Activated CD4-positive, alpha-beta T cell treated with anti-CD3 and anti-CD28 coated beads, Interleukin-2, amount 10 ng/mL, durations not matched to agents 7 days and 5 days (primary cell): ENCODE measurements at places on chromosomes 1 and 21. TPM values are rescaled to one million over a fixed set of nuclear protein-coding genes. Genes with fewer than 3 reads are reported as not detected.

DNA sequence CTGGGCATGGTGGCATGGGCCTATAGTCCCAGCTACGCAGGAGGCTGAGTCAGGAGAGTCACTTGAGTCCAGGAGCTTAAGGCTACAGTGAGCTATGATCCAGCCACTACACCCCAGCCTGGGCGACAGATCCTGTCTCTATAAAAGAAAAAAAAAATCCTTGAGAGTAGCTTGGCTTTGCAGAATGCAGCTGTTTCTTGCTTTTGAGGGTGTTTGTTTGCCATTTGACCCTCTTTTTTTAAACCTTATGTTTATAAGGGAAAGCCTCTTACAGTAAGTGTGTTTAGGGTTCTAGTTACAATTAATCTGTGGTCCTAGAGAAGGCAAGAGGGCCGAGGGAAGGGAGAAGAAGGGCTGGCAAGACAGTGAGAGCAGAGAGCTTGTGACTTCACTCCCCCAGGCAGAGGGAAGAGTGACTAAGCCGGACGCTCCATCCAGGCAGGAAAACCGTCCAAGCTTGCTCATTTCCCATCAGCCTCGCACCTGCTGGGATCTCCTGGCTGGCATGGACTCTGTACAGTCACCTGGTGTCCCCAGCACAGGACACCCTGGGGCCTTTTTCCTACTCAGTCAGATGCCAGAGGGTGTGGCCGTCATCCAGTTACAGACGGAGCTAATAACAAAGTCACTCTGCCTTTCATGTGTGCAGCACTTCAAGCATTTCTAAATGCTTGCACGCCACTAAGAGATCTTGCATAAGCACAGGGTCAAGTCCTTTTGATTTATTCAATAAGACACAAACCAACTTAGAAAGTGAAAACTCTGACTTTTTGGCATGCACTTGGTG is 55.5 kb upstream of the PSEN2 start:
- no peaks in the 10 kb centered on the region for H3K36me3 ChIP-seq
- H3K4me1 ChIP-seq: peaks cover 8% of the 10 kb centered on the region
- H3K27me3 ChIP-seq: peaks cover 3% of the 10 kb centered on the region

DNA sequence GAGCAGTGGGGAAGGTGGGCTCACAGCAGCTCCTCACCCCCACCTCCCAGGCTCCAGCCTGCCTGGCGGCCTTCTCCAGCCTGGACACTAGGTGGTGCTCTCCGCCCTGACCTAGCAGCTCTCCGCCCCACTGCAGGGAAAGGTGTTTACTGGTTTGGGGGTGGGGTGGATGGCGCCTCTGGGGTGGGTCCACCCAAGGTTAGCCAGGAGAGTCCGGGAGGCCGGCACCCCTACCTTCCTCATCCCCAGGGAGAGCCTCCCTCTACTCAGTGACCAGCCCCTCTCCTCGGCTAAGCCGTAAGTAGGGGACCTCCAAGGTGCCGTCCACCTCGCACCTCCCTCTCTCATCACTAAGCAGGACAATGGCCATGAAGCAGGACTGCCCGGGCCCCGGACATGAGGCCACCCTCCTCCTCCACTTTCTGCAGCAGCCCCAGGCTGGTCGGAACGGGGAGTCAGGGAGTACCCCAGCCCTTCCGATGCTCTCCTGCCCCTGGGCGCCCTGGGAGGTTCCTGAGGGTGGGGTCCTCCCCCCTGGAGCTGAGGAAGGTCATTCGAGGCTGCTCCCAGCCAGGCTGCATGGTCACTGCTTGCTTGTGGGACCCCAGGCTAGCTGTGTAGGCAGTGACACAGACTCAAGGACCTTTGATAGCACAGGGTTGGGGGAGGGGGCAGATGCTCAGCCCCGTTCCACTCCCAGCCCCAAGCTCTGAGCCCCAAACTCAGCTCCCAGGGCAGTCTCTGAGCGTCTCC is 101.4 kb upstream of the VAMP3 start:
- H3K4me3 ChIP-seq: no peak overlapping the region
- H3K36me3 ChIP-seq: no peaks in the 10 kb centered on the region
- peak; percentile 59 for DNase-seq
- H3K27me3 ChIP-seq: no peaks in the 10 kb centered on the region
- H3K27ac ChIP-seq: no peak overlapping the region
- H3K4me1 ChIP-seq: no peaks in the 10 kb centered on the region

DNA sequence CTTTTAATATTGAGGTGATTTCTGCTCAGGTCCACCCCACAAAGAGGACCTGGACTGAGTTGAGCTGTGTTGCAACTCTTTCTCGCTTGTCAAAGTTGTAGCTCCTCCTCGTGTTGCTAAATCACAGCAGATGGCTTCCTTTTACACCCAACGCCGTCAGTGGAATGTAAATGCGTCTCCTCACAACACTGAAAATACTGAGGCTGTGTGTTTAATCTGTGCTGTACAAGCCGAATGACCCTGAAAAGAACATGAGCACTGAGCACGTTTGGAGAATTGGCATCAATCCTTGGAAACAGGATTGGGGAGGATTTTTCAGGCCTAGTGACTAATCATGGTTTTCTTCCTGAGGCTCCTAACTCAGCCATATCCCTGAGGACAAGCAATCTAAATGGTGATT is 196.0 kb downstream of the CRB1 start:
- no peak overlapping the region for H3K27ac ChIP-seq
- no peak overlapping the region for H3K4me3 ChIP-seq
- no peaks in the 10 kb centered on the region for H3K36me3 ChIP-seq

- no peaks in the 10 kb centered on the region for H3K36me3 ChIP-seq
- DNase-seq: no peak
- no peak overlapping the region for H3K27ac ChIP-seq
- H3K4me1 ChIP-seq: no peaks in the 10 kb centered on the region
- H3K27me3 ChIP-seq: peaks cover 4% of the 10 kb centered on the region
- H3K4me3 ChIP-seq: no peak overlapping the region
Observed at GRCh38 chr1:30321246-30321910, 402.0 kb downstream of the MATN1 start.

GRCh38 chr1:14944471-14944985 is 209.0 kb upstream of the TMEM51 start:
- H3K4me3 ChIP-seq: no peak overlapping the region
- H3K27ac ChIP-seq: no peak overlapping the region
- H3K36me3 ChIP-seq: no peaks in the 10 kb centered on the region
- H3K27me3 ChIP-seq: no peaks in the 10 kb centered on the region

DNA sequence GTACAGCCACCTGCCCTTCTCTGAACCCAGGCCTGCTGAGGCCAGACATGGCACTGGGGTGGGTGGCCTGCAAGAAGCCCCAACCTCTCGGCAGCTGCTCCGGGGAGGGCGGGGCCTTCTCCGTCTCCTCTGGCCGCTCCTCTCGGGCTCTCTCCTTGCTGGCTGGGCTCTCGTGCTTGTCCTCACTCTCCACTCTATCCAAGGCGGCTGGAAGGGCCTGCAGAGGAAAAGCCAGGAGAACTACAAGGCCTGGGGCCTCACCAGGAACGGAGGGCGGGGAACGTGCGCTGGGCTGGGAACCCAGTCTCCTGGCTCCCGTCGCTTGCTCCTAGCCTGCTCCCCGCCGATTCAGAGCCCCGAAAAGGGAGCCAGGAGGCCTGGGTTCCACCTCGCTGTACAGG is 59.1 kb downstream of the CHD5 start:
- H3K27me3 ChIP-seq: peaks cover 9% of the 10 kb centered on the region
- peaks cover 1% of the 10 kb centered on the region for H3K36me3 ChIP-seq
- peaks cover 7% of the 10 kb centered on the region for H3K4me1 ChIP-seq
- no peak for DNase-seq

GRCh38 chr21:45284456-45284741 is 3.3 kb downstream of the POFUT2 start:
- no peak for DNase-seq
- H3K4me1 ChIP-seq: peaks cover 18% of the 10 kb centered on the region
- H3K36me3 ChIP-seq: peaks cover 28% of the 10 kb centered on the region
- no peak overlapping the region for H3K27ac ChIP-seq

The KIF17 gene
- not detected for total RNA-seq

The FCRL2 gene
- not detected for total RNA-seq

GRCh38 chr1:231814521-231814920 is 187.9 kb downstream of the DISC1 start:
- no peak for DNase-seq
- H3K36me3 ChIP-seq: peaks cover 16% of the 10 kb centered on the region
- H3K4me3 ChIP-seq: no peak overlapping the region
- no peaks in the 10 kb centered on the region for H3K4me1 ChIP-seq
- H3K27me3 ChIP-seq: no peaks in the 10 kb centered on the region
- H3K27ac ChIP-seq: no peak overlapping the region
